PC-9 (cell line): ENCODE measurements at places on chromosomes 5 and 9. TPM values are rescaled to one million over a fixed set of nuclear protein-coding genes. Genes with fewer than 3 reads are reported as not detected.

The RORB gene
- 0.07 TPM in 1 of 2 replicates, not detected in the other for total RNA-seq

The ABO gene
- 0.96 and 1.2 TPM in 2 replicates for total RNA-seq

The DELE1 gene
- total RNA-seq: 68.5 and 80.8 TPM in 2 replicates

The PIP5KL1 gene
- 21.9 and 22.5 TPM in 2 replicates for total RNA-seq

The CCL28 gene
- total RNA-seq: 2.2 and 4.3 TPM in 2 replicates

The SOX30 gene
- total RNA-seq: 0.11 TPM in 1 of 2 replicates, not detected in the other

The NFIB gene
- 29.0 and 35.1 TPM in 2 replicates for total RNA-seq

The CSF1R gene
- total RNA-seq: 0.72 and 0.95 TPM in 2 replicates

The MUSK gene
- total RNA-seq: not detected in 2 replicates

The CARTPT gene
- not detected in 2 replicates for total RNA-seq

The C9orf153 gene
- total RNA-seq: 0.48 and 0.52 TPM in 2 replicates

The CERCAM gene
- 87.2 and 111 TPM in 2 replicates for total RNA-seq

The GDF9 gene
- total RNA-seq: 0.73 and 1.4 TPM in 2 replicates

The CRHBP gene
- not detected in 2 replicates for total RNA-seq

The CCL27 gene
- total RNA-seq: 0.44 and 0.98 TPM in 2 replicates

The SPINK1 gene
- not detected in 2 replicates for total RNA-seq

The ADGRD2 gene
- total RNA-seq: not detected in 2 replicates

The PLPPR1 gene
- total RNA-seq: not detected in 2 replicates

The COL23A1 gene
- not detected in 2 replicates for total RNA-seq

The OSTF1 gene
- 42.0 and 58.4 TPM in 2 replicates for total RNA-seq

The TRIO gene
- total RNA-seq: 596 and 756 TPM in 2 replicates

The TIMD4 gene
- total RNA-seq: not detected in 2 replicates

The SLC6A19 gene
- not detected in 2 replicates for total RNA-seq

The PRRX2 gene
- 0.98 and 1.6 TPM in 2 replicates for total RNA-seq

The TAF11L10 gene
- total RNA-seq: not detected in 2 replicates

The ISCA1 gene
- 21.5 and 29.6 TPM in 2 replicates for total RNA-seq

The UIMC1 gene
- 48.3 and 59.5 TPM in 2 replicates for total RNA-seq

The FAM151B gene
- 1.4 and 1.7 TPM in 2 replicates for total RNA-seq

The TRIM36 gene
- total RNA-seq: 0.15 and 0.22 TPM in 2 replicates

The SYK gene
- 23.3 and 32.1 TPM in 2 replicates for total RNA-seq

The SPATA31A3 gene
- not detected in 2 replicates for total RNA-seq
